ENCODE measurements at places on chromosomes 5 and 9. TPM values are rescaled to one million over a fixed set of nuclear protein-coding genes. Genes with fewer than 3 reads are reported as not detected.
A peak's percentile ranks its signal among the peaks of the same experiment; 100 is the strongest.

- DNase-seq, result no peak
Measured at GRCh38 chr9:2764353-2764752, 47.0 kb downstream of the KCNV2 start.

Gene VDAC1
- 105 TPM for total RNA-seq

- DNase-seq, result no peak
Measured at GRCh38 chr5:122195802-122196394, 66.6 kb downstream of the ZNF474 start.

Gene FGF10
- 12.2 TPM for total RNA-seq

DNA sequence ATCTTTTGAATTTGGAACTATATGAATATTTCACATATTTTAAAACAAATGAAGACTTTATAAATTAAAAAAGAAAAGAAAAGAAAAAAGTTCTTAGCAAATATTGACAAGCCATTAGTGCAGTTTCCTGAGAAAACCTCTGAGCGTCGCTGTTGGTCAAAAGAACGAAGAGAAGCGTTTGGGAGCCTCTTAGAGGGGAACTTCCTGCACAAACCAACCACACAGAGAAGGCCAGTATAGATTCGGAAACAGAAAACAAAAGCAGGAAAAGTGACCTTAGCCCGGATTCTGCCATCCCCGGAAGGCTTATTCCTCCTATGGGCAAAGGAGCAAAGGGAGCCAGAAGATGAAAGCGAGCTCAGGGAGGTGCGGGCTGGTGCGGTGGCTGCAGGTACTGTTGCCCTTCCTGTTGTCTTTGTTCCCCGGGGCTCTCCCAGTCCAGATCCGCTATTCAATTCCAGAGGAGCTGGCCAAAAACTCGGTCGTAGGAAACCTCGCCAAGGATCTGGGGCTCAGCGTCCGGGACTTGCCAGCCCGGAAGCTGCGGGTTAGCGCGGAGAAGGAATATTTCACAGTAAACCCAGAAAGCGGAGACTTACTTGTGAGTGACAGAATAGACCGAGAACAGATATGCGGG, at the start of gene PCDHGB2:
TSS of gene PCDHGB2 (plus strand) at position 205 of the 637 bp plus-strand sequence. CDS start at position 347, 142 bp downstream.
- DNase-seq, result no peak

DNA sequence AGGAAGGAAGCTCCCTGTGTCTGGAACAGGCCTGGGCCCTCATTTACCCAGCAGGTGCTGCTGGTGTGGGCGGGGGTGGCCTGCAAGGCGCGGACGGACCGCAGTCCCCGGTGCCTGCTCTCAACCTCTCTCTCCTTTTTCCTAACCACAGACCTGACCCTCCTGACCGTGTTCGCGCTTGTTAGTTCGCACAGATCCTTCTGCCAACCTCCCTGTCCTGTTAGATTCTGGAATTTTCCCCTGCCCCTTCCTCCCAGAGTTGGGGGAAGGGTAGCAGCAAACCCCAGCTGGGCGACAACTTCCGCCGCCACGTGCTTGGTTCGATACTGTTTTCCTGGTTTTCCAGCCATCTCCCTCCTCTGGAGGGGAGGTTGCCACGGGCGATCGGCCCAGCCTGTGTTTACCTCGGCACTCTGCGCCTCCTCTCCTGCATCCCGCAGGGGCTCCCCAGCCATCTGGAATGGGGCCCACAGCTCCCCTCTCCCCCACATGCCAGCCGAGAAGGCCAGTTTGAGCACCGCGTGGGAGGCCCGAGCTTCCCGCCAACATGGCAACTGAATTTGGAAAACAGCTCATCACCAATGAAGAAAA, 70.8 kb upstream of the UNC5A start:
- peak; percentile 67 for DNase-seq

Gene SH3GL2
- total RNA-seq, result not detected

GRCh38 chr9:18442629-18443491, 31.1 kb upstream of the ADAMTSL1 start:
- DNase-seq, result peak; percentile 87

DNA sequence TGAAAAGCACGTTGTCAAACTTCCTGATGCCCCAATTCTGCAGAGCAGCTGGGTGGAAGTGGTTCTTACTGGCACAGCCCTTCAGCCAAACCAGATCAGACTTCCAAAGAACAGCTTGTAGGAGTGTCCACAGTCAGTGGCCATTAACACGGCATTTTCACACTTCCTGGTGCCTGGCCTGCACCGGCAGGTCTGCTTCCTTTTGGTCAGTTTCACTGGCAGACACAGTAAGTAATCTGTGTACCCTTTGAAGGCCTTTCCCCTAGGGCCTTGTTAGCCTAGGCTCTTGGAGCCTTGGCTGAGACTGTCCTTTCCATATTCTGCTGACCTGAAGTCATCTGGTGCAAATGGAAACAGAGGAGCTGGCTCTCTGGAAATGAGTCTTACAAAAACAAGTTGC, 297.5 kb upstream of the TNC start:
- DNase-seq, result no peak

- no peak for DNase-seq
Measured at GRCh38 chr9:75147638-75148037, 59.3 kb downstream of the OSTF1 start.

DNA sequence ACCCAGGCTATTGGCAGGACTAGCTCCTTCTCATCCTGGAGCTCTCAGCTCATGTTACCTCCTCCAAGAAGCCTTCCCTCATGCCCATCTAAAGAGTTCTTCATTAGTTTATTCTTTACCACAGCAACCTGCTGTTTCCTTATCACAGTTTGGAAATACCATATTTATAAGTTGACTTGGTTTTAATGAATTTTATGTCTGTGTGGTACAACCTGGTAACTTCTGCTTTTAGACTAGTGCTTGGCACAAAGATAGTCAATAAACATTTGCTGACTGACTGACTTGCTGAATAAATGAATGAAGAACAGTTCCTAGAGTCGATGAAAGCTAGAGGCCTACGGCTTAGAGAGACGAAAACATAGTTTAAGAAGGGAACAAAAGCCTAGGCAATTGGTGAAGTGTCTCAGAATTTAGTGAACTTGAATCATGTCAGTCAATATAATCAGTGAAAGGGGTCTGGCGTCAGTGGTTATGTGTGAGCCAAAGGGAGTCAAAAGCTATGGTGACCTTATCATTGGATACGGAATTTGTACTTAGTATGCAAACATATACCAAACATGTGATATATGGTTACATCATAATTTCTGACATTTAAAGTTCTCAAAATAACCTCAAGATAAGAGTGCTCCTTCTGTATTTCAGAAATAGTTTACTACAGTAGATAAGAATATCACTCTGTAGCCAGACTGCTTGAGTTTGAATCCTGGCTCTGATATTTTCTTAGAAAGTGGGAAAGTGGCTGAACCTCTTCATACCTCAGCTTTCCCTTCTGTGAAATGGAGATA, 239.5 kb downstream of the MCTP1 start:
- DNase-seq, result no peak

Gene PCDHB2
- total RNA-seq, result 2.3 TPM

DNA sequence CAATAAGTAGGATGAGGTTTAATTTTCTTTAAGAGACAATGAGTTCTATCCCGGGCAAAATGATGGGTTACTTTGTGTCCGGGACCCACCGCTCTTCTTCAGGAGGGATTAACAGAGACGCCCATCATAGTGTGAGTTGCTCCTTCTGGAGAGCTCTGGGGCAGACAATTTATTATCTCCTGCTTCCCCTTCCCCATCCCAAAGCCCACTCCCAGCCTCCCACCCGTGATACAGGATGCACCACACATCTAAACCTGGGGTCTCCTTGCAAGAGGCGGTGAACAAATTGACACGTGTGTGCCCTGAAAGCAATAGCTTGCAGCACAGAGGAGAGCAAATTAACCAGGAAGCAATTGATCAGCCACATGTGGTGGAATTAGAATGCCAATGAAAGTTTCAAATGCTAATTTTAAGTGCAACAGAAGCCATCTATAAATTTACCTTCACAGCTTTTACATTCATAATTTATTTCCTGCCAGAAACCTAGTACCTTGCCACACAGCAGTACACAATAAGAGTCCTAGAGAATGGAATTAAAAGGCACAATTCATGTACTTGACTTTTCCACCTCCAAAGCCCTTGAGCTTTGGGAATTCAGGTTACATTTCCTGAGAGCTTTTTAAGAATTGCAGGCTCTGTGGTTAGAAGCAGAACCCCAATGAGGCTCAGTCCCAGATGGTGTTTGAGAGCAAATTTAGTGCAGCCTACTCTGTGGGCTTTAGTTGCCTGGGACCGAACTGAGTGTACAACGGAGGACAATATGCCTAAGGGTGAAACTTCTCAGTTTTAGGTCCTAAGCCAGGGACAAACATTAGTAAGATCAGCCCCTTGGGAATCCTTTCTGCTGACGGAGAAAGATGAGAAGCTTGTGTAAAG, 399.6 kb downstream of the MED10 start:
- DNase-seq, result no peak

Gene PCDHGA7
- 4.3 TPM for total RNA-seq

GRCh38 chr5:106171132-106171531, 1499.6 kb downstream of the EFNA5 start:
- DNase-seq, result no peak

Gene PCDHGB7
- total RNA-seq, result 17.1 TPM

GRCh38 chr5:33362915-33363314, 77.8 kb upstream of the TARS1 start:
- DNase-seq, result no peak

GRCh38 chr5:137488516-137488915, 10.6 kb downstream of the SPOCK1 start:
- no peak for DNase-seq

GRCh38 chr5:80208381-80208780, 47.5 kb downstream of the SERINC5 start:
- no peak for DNase-seq

DNA sequence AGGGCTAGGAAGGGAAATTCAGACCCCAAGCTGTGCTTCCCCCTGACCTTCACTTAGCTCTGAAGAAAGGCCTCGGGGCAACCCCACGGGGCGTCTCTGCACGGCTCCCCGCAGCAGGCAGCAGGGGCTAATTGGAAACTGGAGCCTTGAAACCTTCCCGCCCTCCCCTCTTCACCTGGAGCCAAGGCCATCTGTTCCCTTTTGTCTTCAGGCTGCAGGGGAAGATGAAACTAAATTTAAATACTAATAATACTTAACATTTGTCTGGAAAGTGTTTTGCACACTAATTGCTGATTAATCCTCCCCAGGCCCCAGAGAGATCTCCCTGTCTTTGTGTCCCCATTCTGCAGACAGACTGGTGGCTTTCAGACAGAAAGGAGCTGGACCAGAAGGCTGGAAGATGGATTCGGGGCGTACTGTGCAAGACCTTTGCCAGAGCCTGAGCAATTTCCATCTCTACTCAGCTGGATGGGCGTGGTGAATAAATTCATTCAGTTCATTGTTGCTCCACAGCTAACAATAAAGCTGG, 34.1 kb upstream of the CPLX2 start:
- DNase-seq, result no peak

DNA sequence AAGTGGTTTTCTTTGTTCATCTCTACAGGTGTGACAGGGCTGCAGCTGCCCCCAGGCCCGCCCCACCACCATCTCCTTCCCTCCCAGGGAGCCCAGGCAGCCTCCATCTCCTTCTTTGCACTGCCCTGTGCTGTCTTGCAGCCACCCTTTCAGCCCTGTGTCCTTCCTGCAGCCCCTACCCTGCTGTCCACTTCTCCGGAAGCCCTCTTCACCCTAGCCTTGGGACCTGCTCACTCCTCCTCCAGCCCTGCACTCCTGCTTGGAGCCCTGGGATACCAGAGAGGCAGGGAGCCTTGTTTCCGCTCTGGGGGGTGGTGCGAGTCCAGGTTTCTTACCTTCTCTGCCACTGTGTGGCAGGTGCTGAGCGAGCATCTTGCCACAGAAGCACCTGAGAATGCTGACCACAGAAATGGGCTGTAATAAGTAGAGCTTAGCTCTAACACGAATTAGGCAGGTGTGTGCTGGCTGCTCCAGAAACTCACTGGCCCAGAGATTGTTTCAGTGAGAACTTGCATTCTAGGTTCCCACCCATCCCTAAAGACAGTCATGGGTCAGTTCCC, 51.3 kb upstream of the GADD45G start:
- DNase-seq, result no peak

Gene PCDHB11
- 4.0 TPM for total RNA-seq

Gene ANKRD34B
- total RNA-seq, result not detected

GRCh38 chr9:87725900-87726709, at the start of gene CTSL:
Gene CTSL (plus strand): TSS chr9:87726119. CDS start chr9:87727604, 1,485 bp downstream.
- DNase-seq, result peak; percentile 99

DNA sequence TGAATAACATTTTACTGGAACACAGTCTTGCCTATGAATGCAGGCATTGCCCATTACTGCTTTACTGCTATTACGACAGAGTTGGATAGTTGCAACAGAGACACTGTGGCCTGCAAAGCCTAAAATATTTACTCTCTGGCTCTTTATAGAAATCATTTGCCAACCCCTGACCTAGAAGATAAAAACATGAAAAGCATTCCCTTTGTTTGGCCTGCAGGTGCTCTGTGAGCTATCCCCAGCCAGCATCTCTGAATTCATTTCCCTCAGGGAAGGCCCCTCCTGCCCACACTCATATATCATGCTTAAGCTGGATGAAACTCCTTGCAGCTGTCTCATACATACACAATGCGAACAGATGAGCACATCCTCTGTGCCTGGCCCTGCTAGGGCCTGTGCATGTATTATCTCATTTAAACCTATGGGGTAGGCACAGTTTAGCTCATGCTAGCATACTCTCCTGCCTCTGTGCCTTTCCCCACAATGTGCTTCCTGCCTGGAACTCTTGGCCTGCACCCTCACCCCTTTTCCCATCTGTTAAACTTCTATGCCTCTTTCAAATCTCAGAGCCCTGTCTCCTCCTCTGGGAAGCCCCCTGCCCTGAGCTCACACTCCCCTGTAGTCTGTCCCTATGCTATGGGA, 193.1 kb downstream of the PAX5 start:
- DNase-seq, result no peak

Measured in posterior vena cava (tissue), 2 donors.